ENCODE measurements at places on chromosomes 1 and 21.

GRCh38 chr1:207429963-207430362, 24.2 kb upstream of the CR2 start:
- DNase-seq = no peak

- DNase-seq = no peak
Observed at GRCh38 chr1:206947255-206947654, 989 bp upstream of the PIGR start.

DNA sequence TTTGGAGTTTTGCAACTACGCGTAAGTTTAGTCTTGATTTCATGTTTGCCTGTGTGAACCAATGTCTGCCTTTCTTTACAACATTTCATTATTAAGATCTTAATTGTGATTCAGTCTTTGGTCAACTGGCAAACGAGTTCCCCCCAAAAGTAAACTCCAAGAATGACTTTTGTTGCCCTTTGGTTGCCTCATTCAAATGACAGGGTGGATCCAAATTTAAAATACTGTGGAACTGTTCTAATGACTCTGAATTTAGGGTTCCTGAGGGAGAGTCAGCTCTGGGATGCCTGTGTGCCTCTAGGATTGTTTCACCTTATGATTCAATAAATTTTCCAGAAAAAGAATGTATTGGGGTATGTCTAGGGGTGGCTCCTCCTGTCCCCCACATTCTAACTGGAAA, 105.3 kb downstream of the KCNN3 start:
- no peak for DNase-seq

DNA sequence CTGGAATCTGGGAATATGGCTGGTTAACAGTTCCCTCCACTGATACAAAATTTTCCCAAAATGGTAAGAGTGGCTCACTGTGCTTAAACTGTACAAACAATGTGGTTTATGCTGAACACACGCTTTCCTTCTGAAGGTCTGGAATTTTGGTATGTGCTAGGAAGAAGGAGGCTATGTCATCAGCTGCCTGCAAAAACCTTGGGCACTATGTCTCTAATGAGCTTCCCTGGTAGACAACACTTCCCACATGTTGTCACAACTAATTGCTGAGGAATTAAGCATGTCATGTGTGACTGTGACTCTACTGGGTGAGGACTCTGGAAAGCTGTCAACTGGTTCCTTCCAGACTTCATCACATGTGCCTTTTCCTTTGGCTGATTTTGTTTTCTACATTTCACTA, 29.2 kb downstream of the IPP start:
- no peak for DNase-seq

- no peak for DNase-seq
Observed at GRCh38 chr1:1344655-1345361, 4.4 kb downstream of the DVL1 start.

DNA sequence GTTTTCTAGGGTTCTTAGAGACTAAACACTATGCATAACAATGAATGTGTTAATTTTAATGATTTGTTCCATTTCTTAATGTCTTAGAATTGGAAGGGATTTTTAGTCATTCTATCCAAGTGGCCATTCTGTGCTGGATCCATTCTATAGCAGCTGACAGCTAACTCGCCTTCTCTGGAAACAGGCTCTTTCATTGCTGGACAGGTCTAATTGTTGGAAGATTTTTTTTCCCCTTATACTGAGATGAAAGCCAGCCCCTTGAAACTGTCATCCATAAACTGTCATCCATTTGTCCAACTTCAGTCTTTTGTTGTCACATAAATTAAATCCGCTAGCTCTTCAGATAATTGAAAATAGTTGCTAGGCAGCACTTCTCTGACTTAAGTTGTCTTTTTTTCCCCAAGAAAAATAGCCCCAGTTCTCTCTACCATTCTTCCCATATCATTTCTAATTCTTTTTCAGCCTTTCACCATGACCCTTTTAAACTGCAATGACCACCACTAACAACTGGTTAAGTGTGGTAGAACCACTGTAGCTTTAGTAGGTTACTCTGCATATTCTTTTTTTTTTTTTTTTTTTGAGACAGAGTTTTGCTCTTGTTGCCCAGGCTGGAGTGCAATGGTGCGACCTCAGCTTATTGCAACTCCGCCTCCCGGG, 19.7 kb downstream of the AK4 start:
- DNase-seq = no peak

DNA sequence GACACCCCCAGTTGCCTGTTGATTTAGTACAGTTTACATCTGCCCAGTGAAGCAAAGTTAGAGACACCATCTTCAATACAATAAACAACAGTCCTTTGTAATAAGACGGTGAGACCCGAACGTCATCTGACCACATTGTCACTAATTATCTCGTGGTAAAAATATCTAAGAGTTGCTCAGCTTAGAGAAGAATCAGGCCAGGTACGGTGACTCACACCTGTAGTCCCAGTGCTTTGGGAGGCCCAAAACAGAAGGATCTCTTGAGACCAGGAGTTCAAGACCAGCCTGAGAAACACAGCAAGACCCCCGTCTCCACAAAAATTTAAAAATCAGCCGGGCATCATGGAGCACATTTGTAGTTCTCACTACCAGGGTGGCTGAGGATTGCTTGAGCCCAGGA, 53.5 kb downstream of the CD34 start:
- no peak for DNase-seq

DNA sequence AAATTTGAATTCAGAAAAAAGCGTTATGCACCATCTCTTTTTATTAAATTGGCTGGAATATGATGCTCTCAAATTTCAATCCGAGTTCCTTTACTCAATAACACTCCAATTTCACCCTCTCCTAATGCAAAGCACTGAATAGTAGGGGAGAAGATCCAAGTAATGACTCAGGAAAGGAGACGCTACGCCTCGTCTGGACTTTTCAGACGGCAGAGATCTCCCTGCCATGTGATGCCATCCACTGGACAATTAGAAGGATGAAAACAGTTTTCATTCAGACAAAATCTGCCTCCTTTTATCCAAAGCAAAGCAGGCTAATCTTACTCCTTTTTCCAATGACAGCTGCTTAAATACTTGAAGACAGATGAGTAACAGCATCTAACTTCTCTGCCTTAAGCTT, 242.4 kb upstream of the GREM2 start:
- DNase-seq = peak; percentile 10

DNA sequence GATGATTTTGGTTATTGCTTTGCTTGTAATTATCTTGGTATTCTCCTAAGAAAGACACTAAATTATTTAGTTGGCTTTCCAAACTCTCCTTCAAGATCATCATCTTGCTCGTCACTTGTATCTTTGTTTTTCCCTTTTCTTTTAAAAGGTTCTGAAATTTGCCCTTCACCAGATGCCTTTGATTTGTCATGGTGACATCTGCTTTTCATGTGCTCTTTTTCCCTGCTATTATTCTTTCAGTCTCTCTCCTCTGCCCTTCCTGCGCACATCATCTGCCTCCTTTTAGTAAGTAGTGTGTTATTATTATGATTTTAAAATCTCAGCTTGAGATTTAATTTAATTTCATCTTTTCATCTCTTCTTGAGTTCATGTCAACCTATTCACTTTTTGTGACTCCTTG, 92.1 kb downstream of the BACH1 start:
- DNase-seq = no peak

DNA sequence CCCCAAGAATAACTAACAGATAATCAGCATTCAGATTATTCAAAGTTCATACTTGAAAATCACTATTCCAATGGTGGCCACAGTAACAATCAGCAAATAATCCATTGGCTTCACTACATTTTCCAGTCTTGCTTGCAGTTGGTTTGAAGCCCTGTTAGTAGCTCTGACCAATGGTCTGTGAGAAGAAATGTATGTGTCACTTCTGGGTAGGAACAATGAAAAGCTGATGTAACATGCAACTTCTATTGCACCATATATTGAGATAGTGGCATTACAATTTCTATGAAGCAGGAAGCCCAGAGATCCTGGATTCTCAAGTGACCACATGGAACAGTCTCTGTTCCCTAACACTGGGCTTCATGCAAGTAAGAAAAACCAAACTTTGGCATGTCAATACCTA, 250.9 kb upstream of the DAB1 start:
- DNase-seq = no peak

DNA sequence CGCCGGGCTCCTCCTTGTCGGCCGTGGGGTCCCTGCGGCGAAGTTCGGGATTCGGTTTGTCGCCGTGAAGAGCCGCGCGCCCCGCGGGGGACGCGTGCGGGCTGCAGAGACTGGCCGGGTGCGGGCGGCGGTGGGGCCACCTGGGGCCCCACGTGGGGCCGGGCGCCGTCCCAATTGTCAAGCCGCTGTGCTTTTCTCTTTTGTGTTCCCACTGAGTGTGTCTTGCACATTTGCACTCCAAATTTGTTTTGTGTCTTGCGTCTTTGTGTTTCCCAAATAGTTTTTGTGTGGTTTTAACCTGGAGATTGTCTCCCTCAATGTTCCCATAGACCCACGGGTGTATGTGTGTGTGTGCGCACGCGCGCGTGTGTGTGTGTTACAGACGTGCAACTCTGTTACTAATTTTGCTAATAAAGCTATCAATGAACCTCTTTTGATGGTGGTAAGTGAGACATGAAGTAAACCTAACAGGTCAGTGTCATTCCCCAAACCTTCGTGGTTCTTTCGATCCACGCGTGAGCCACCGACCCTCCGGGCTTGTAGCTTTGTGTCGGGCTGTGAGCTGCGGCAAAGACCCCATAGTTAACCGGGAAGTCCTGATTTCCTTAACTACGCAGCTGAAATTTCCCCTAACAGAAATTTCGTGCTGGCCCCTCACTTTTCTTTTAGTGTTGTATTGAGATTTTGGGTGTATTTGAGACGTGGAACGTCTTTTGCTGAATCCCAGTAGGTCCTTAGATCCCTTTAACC, 708 bp downstream of the PRDM2 start:
- peak; percentile 84 for DNase-seq

DNA sequence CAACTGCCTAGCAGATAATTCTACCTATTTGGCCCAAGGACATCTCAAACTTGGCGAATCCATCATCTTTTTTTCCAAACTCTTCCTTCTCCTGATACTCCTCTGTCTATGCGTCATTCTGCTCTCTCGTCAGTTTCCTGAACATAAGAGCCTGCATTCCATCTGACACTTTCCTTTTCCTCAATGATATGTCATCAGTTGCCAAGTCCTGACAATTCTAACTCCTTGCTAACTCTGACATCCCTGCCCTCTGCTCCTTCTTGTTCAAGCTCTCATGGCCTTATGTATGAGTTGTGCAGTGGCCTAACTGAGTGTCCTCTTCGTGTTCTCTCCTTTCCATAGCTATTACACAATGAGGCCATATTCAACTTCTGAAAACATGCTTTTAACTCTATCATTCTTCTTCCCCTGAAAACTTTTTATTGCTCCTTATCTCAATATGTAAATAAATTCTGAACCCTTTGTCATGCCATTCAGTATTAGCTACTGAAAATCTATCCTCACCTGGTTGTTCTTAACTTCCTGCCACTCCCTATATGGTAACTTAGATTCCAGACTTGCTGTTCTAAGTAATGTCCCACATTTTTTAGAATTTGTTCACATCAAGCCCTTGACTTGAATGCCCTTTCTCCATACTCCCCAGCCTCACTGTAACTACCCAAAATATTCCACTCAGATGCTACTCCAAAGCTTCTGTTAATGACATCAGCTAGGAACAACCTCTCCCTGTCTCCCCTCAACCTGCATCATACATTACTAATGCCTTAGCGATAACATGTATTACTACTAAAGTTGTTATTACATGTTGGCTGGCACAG, 11.5 kb downstream of the PALMD start:
- DNase-seq = no peak

DNA sequence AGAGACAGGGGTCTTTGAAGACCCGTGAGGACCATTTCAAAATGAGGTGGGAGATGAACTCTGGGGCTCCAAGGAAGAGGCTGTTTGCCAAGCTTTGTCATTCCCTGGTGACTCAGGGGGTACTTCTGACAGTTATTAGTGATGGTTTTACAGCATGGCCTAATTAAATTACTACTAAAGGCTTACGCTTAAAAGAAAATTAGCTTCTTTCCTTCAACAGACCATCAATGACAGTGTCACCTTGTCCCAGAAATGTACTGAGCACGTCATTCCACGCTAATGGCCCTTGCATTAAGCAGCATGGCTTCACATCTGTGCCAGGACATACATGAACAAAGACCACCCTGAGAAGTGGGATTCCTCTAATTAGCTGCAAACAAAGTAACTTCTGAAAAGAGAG, 5.1 kb upstream of the UTS2 start:
- DNase-seq = no peak

GRCh38 chr1:166876540-166876838, 425 bp upstream of the TADA1 start:
- DNase-seq = no peak

- no peak for DNase-seq
Observed at GRCh38 chr21:34782506-34783360, 113.9 kb downstream of the CLIC6 start.

DNA sequence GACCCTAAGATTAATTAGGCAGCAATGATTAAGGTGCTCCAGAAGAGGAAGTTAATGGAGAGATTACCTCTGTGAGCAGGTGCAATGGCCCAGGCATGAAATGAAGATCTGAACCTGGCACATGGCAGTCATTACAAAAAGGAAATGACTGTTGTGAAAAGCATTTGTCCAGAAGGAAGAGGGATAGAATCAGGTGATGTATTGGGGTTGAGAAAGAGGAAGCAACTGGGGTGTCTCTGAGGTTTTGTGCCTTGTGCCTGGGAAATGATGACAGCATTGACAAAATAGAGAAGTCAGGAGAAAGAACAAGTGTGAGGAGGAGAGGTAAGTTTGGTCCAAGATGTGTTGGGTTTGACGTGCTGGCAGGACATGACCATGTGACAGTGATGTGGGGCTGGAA, 5.6 kb downstream of the CRCT1 start:
- DNase-seq = no peak

GRCh38 chr1:192564099-192564498, 11.5 kb upstream of the RGS1 start:
- DNase-seq = no peak

GRCh38 chr1:237953238-237953637, 62.5 kb upstream of the ZP4 start:
- DNase-seq = no peak

DNA sequence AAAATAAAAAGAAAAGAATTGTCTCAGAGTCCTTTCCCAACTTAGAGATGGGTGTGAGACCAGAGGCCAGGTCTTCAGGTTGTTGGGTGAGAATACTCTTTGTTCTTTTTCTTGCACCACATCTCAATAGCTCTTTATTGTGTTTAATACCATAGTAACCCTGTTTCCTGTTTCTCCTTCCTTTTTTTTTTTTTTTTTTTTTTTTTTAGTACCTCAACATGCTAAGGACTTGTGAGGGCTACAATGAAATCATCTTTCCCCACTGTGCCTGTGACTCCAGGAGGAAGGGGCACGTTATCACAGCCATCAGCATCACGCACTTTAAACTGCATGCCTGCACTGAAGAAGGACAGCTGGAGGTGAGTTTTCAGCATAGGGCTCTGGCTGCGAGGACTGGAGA, 24.4 kb downstream of the CELF3 start:
- no peak for DNase-seq

GRCh38 chr1:160534823-160535605, 12.0 kb upstream of the SLAMF6 start:
- DNase-seq = no peak
